Occipital lobe (tissue), 3 donors: ENCODE measurements at places on chromosomes 5 and 9.

GRCh38 chr9:36971935-36972488, 62.1 kb downstream of the PAX5 start:
- no peak for DNase-seq

- no peak for DNase-seq
Observed at GRCh38 chr9:130692321-130692720, 1.3 kb upstream of the EXOSC2 start.

- DNase-seq: no peak
Observed at GRCh38 chr5:139797856-139798510, 2.4 kb downstream of the PSD2 start.

- DNase-seq: no peak
Observed at GRCh38 chr5:60399507-60399906, 300.5 kb downstream of the DEPDC1B start.

DNA sequence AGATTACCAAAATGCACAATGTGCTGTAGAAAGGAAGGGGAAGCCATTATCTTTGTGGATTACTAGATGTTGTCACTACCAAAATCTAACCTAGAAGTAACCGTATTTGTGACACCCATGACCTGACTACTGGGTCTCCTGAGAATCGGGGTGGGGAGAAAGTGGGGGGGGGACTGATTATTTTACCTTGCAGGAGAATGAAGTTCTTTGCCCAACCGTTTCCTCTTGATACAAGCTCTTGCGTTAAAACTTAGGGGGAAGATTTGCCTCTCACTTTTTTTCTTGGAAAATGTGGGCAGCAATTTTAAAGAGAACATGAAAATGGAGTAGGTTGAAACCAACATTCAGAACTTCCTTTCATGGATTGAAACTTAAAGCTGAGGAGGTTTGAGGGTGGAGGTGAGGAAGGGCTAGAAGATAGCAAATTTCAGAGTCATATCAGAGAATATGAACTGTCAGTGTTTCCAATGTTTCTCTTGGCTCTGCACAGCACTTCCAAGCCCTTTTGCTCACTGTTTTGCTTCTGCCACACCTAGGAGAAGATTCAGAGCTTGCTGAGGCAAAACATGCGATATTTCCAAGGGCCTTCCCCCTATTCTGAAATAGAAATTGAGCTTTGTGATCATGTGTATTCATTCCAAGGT, 280.8 kb downstream of the AOPEP start:
- no peak for DNase-seq

DNA sequence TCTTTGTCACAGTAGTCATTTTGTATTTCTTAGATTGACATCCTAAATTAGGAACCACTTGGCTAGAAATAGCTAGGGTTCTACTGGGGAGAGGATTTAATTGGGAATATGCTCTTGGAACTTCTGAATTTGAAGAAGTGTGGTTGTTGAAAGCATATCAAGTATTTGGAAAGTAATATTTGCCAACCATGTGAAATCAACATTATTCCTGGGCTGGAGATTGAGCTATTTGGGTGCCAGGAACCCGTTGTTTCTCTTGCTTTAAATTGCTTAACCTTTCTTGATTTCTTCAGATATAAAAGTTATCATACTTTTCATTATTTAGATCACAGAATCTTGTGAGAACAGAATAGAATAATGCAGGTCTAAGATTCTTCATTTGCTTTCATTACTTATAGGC, 178.4 kb upstream of the ELL2 start:
- DNase-seq: no peak
